ENCODE measurements at places on chromosomes 2 and 18. TPM values are rescaled to one million over a fixed set of nuclear protein-coding genes. Genes with fewer than 3 reads are reported as not detected.

DNA sequence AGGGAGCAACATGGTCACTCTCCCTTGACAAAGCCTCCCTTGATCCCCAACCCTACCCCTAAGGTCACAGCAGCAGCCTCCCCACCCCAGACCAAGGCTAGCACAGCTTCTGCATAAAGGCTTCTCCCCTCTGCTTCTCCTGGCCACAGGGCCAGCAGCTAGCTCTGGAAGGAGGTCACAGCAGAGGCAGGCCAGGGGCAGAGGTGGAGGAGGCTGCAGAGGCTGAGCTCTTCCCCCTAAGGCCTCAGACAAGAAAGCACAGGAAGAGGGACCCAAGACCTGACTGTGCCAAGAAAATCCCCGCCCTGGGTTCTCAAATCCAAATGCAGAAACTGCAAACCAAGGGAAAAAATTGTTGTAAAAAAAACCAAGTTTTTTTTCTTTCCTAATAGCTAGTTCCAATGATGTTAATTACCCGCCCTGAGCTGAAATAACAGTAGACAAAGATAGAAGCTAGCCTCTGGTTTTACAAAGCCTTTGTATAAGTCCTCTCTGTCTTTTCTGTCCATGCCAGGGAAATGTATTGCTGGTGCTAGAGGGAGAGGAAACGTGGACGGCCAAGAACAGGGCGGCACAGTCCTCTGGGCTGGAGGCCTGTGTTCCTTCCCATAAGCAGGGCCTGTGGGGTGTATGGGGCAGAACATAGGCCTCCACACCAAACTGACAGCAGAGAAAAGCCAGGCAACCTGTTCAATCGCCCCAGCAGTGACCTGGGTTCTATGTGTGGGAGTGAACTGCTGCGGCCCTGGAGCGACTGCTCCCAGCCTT is 79.5 kb downstream of the POLR1A start:
- no peak overlapping the region for H3K4me3 ChIP-seq
- no peaks in the 10 kb centered on the region for H3K27me3 ChIP-seq
- DNase-seq = no peak
- H3K4me1 ChIP-seq = peaks cover 40% of the 10 kb centered on the region
- peaks cover 43% of the 10 kb centered on the region for H3K36me3 ChIP-seq

DNA sequence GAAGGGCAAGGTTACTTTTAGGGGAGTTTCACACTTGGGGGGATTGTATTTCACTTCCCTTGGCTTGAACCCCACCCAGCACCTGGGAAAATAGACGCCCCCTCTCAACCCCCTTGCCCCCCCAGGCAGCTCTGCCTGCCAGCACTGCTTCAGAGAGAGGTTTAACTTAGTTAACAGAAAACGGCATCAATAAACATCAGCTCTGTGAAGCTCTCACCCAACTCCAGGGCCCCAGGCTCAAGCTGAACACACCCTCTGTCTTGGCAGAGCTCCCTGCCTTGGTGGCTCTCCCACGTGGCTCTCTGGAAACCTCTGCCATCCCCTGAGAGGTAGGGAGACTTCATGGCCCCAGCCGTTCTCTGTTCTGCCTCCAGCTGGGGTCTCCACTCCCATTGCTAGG is 244.1 kb downstream of the ACKR3 start:
- H3K27ac ChIP-seq = no peak overlapping the region
- H3K27me3 ChIP-seq = no peaks in the 10 kb centered on the region
- DNase-seq = no peak
- peaks cover 9% of the 10 kb centered on the region for H3K4me1 ChIP-seq
- H3K36me3 ChIP-seq = no peaks in the 10 kb centered on the region

- H3K4me3 ChIP-seq = no peak overlapping the region
- no peaks in the 10 kb centered on the region for H3K36me3 ChIP-seq
- no peak for DNase-seq
- no peaks in the 10 kb centered on the region for H3K27me3 ChIP-seq
- no peak overlapping the region for H3K27ac ChIP-seq
Measured at GRCh38 chr2:120496759-120497158, 150.8 kb downstream of the INHBB start.

- H3K27ac ChIP-seq = no peak overlapping the region
- H3K4me3 ChIP-seq = no peak overlapping the region
- no peaks in the 10 kb centered on the region for H3K4me1 ChIP-seq
- peaks cover 65% of the 10 kb centered on the region for H3K27me3 ChIP-seq
- DNase-seq = no peak
- H3K36me3 ChIP-seq = no peaks in the 10 kb centered on the region
Measured at GRCh38 chr2:234029150-234029733, 21.3 kb upstream of the SPP2 start.

DNA sequence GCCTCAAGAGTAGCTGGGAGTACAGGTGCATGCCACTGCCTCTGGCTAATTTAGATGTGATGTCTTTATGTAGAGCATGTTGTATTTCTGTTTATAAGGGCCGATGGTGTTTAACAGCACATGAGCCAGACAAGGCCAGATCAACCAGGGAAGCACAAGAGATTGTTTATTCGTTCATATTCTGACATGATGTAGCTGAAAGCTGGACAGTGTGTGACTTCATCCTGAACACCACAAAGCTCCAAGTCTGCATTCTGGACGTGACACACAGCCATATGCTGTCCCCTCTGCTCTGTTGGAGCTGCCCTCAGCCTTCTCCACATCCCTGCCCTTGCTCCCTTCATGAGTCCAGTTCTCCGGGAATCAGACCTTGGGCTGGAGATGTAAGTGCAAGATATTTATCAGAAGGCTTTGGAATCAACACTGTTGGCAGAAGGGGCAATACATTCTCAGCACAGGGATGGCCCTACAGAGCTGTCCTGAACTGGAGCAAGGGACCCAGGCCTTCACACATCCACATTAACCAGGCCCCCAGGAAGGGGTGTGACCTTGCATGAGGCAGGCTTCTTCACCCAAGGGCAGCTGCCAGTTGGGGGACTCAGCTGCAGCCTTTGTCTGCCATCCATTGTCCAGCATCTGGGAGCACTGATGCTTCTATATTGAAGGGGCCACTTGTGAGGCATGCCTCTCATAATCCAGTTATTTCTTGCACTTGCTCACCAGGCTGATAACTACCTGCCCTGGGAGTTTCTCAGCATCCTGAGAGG is 38.5 kb downstream of the EDAR start:
- no peak overlapping the region for H3K27ac ChIP-seq
- no peak for DNase-seq
- H3K27me3 ChIP-seq = no peaks in the 10 kb centered on the region
- peaks cover 8% of the 10 kb centered on the region for H3K4me1 ChIP-seq
- H3K36me3 ChIP-seq = no peaks in the 10 kb centered on the region
- no peak overlapping the region for H3K4me3 ChIP-seq

DNA sequence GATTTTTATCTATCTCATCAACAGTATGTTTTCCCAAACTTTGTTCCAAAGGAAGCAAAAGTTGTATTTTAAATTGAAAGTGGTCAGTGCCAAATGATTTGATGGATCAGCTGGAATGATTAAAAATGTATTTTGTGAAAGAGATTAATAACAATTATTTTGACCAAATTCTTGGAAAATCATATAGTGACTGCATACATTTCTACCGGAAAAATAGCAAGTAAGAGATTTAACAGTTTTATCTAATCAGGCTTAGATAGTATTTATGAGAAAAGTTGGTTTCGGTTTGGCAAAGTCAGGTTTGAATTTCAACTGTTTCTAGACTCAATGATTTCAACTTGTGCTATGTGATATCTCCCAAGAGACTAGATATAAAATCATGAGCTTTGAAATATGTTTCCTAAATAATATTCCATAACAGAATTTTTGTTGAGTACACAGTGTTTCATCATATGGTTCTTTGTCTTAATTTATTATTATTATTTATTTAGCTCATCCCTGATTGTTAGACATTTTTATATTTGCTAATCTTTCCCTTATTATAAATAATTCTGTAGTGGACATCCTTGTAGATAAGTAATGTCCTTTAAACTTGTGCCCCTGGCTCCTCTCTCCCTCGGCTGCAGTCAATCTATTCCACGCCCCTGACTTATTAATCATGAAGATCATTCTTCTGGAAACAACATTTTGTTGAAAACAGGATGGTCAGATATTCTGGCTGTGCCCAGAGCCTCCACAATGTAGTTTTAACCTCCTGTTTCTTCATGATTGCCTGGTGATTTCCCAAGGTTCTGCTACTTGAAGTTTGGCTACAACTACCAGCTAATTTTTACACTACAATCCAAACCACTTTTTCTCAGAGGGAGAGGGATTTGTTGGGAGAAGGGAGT is 520.7 kb upstream of the TCF4 start:
- H3K27me3 ChIP-seq = no peaks in the 10 kb centered on the region
- peaks cover 12% of the 10 kb centered on the region for H3K4me1 ChIP-seq
- peak overlapping the region; percentile 1 for H3K27ac ChIP-seq
- DNase-seq = no peak

- H3K27me3 ChIP-seq = no peaks in the 10 kb centered on the region
- peaks cover 54% of the 10 kb centered on the region for H3K4me1 ChIP-seq
- no peaks in the 10 kb centered on the region for H3K36me3 ChIP-seq
- DNase-seq = no peak
- peak overlapping the region; percentile 93 for H3K4me3 ChIP-seq
- H3K27ac ChIP-seq = peak overlapping the region; percentile 97
Measured at GRCh38 chr2:65130664-65131175, 814 bp upstream of the RAB1A start.

DNA sequence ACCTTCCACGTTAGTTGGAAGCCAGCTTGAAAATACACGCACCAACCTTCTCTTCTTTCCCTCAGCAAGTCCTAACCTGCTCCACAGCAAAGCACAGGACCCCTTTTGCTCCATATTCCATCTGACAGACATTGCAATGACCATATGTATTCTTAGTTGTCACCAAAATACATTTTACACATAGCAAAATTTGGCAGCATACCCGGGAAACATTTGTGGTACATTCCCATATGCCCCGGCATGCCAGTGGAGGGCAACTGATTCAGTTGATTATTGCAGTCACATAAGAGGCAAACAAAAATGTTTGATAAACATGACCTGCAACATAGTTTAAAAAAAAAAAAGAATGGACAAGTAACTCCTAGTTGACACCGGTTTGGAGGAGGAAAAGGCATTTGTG is 202.1 kb upstream of the UBE2E3 start:
- DNase-seq = no peak
- H3K4me3 ChIP-seq = no peak overlapping the region
- no peaks in the 10 kb centered on the region for H3K4me1 ChIP-seq
- no peaks in the 10 kb centered on the region for H3K36me3 ChIP-seq
- no peaks in the 10 kb centered on the region for H3K27me3 ChIP-seq

- no peaks in the 10 kb centered on the region for H3K36me3 ChIP-seq
- H3K27me3 ChIP-seq = no peaks in the 10 kb centered on the region
- no peak for DNase-seq
- no peak overlapping the region for H3K27ac ChIP-seq
- H3K4me1 ChIP-seq = no peaks in the 10 kb centered on the region
Measured at GRCh38 chr2:138447889-138448570, 53.5 kb upstream of the SPOPL start.

GRCh38 chr2:139992078-139992477 is 1211.9 kb upstream of the NXPH2 start:
- H3K4me3 ChIP-seq = no peak overlapping the region
- H3K4me1 ChIP-seq = no peaks in the 10 kb centered on the region

DNA sequence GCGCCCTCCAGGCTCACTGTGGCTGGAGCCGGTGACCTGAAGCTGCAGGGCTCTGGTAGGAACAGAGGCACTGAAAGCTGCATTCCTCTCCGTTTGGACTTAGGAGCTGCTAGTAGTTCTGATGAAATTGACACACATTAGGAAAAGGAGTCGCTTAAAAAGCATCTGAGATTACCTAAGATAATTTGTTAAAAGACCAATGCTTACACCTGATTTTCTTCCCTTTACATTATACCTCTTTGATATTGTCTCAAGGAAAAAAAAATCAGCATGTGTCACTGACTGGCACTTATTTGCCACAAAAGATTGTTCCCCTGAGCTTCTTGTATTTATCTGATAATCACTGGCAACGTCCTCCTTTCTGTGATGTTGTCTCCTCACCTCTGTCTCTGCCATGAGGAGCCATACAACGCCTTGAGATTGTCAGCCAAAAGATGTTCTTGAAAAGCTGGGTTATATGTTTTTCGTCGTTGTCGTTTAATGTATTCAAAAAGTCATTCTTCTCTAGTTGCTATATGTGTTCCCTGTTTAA is 618 bp upstream of the CHN1 start:
- no peak for DNase-seq
- peak overlapping the region; percentile 94 for H3K27ac ChIP-seq
- peak overlapping the region; percentile 90 for H3K4me3 ChIP-seq
- H3K36me3 ChIP-seq = no peaks in the 10 kb centered on the region
- no peaks in the 10 kb centered on the region for H3K27me3 ChIP-seq

- peaks cover 8% of the 10 kb centered on the region for H3K27me3 ChIP-seq
- DNase-seq = no peak
- H3K27ac ChIP-seq = no peak overlapping the region
- H3K4me3 ChIP-seq = no peak overlapping the region
- no peaks in the 10 kb centered on the region for H3K36me3 ChIP-seq
Measured at GRCh38 chr18:8688816-8689215, 16.5 kb upstream of the MTCL1 start.

DNA sequence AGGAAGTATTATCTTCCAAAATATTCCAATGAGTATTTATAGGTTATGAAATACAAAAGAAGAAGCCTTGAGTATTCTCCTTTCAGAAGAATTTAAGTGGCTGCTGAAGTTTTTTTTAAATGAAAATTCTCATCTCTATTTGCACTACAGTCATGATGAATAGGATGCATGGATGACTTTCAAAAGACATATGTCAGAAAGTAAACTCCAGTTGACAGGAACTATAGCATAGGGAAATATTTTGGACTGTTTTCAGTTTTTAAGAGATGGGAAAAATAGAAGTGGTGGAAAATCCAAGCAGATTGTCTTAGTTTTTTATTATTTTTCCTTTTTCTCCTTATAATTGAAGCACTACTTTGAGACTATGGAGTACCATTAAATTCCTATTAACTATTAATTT is 825.1 kb upstream of the FSHR start:
- no peak overlapping the region for H3K27ac ChIP-seq
- no peaks in the 10 kb centered on the region for H3K36me3 ChIP-seq
- no peaks in the 10 kb centered on the region for H3K27me3 ChIP-seq
- no peak for DNase-seq
- H3K4me1 ChIP-seq = peaks cover 1% of the 10 kb centered on the region

DNA sequence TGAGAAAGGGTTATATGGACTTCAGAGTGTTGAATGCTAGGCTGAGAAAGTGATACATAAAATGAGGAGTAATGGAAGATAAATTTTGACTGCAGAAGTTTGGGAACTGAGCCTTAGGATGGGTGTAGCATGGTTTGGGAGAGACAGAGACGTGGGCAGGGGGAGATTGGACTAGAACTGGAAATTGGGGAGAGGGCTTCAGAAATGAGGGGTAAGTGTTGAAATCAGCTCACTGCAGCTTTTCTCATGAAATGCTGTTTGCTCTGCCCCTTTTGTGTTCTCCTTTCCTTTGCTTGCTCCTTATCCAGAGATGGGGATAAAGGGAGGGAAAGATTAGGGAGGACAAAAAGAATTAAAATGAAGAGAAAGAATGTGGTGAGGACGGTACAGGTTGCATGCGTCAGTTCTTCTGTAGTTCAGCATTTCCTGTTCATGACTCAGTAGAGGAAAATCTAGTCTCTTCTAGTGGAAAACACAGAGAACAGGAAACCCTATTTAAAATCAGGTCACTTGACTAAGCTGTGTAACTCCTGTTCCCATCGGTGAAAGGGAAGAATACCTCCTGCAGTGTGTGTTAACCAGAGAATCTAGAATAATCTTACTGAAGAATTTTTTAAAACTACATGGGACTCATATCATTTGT is 105.6 kb downstream of the CRIM1 start:
- peak overlapping the region; percentile 34 for H3K27ac ChIP-seq
- no peak for DNase-seq
- H3K36me3 ChIP-seq = peaks cover 8% of the 10 kb centered on the region
- H3K4me3 ChIP-seq = no peak overlapping the region

- H3K36me3 ChIP-seq = no peaks in the 10 kb centered on the region
- no peak overlapping the region for H3K27ac ChIP-seq
- no peak overlapping the region for H3K4me3 ChIP-seq
- H3K27me3 ChIP-seq = no peaks in the 10 kb centered on the region
Measured at GRCh38 chr2:222442665-222443064, 18.3 kb downstream of the SGPP2 start.

The TEX44 gene
- total RNA-seq = not detected

The LIMS3 gene
- total RNA-seq = 5.7 TPM

The KIAA2012 gene
- not detected for total RNA-seq

The RAX gene
- not detected for total RNA-seq

Measured in left ventricle myocardium inferior (tissue), 1 donor.